NCI-H526 (cell line): ENCODE measurements at places on chromosomes 3 and 15.
A peak's percentile ranks its signal among the peaks of the same experiment; 100 is the strongest.

DNA sequence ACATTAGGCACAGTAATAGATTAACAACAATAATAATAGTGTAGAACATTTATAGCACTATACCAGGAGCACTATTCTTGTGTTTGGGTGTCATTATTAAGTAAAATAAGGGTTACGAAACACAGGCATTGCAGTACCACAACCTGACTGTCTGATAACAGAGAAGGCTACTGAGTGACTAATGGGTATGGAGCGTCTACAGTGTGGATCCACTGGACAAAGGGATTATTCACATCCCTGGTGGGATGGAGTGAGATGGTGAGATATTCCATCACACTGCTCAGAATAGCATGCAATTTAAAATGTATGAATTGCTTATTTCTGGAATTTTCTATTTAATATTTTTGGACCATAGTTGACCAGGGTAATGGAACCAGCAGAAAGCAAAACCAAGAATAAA, 18.2 kb downstream of the MINDY4B start:
- DNase-seq, result no peak

- no peak for DNase-seq
These were observed 1266.3 kb downstream of the SI start for GRCh38 chr3:163812006-163812405.

DNA sequence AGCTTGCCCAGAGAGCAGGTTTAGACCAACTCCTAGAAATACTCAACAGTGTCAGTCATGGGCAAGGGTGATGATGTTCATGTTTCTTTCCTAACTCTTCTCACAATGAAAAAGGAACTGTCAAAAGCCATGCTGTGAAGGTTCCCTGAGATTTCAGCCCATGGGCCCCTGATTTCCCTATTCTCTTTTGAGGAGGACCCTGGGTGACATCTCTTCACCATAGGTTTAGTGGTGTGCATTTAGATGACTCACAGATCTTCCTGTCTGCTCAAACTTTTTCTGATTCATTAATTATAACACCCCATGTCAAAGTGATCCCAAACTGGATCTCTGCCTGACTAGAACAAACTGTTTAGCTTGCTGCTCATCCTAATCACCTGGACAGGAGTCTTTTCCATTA, 108.0 kb downstream of the BBX start:
- no peak for DNase-seq

GRCh38 chr3:156133076-156133475, 12.7 kb downstream of the KCNAB1 start:
- DNase-seq, result no peak

- no peak for DNase-seq
These were observed 197.7 kb downstream of the LSAMP start for GRCh38 chr3:116247605-116248004.

- no peak for DNase-seq
These were observed 3.9 kb downstream of the AEN start for GRCh38 chr15:88624971-88625490.

GRCh38 chr3:178005961-178006360, 530.3 kb upstream of the KCNMB2 start:
- no peak for DNase-seq

DNA sequence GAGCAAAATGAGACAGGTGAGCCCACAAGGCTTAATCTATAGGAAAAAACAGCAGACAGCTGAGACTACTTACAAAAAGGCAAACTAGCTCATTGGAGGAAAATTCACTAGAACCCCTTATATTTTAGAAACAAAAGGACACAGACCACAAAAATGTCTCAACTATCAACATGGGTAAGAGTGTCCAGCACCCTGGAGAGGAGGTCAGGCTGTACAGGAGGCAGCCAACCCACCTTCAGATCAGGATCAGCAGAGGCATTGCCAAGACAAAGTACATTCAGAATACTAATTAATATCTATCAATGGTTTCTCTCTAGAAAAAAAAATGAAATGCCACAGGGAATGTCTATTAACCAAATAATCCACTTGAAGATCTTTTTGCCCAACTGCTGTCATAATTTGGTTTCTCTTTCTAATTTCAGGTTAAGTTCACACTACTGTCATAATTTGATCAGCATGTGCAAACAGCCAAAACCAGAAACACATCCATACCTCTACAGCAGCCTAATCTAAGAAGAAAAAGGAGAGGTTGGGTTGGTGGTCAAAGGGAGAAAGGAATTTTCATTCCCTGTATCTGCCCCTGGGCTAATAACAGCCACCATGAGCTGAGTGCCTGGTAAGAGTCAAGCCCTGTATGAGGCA, 26.0 kb upstream of the THBS1 start:
- no peak for DNase-seq

DNA sequence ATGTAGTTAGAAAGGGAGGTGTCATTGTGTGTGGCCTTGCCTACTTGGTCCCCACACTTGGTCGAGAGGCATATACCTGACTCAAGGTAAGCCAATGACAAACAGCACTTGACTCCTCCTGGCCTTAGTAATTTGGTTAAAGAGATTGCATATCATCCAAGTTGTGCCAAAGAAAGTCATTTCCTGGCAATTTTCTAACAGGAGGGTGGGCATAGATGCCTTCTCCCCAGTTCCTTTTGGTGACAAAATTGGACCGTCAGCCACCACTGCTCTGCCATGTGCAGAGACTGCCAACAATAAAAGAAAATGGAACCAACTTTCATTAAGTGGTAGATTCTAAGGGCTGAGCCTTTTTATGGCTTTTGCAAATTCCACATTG, 7.9 kb upstream of the LEKR1 start:
- DNase-seq, result no peak

DNA sequence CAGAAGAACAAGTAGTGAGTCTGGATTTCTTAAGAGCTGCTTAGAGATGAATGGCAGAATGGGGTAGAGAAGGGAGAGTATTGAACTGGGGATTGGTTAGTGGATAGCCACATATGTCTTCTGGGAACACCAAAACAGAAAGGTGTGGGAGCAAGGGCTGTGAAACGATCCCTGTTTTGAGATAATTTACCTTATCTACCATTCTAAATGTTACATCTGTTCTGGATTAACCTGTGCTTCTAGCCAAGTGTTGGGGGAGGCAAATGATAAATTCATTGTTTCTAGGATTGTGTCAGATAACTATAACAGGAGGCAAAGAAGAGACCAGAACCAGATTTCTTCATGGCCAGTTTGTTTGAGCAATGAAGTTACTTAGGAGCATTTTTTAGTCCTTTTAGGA, 8.4 kb downstream of the NR1D2 start:
- no peak for DNase-seq

- DNase-seq, result peak; percentile 32
These were observed 725 bp downstream of the CHL1 start for GRCh38 chr3:197149-197827.

- peak; percentile 45 for DNase-seq
These were observed 162.0 kb downstream of the KLF13 start for GRCh38 chr15:31488437-31489204.

DNA sequence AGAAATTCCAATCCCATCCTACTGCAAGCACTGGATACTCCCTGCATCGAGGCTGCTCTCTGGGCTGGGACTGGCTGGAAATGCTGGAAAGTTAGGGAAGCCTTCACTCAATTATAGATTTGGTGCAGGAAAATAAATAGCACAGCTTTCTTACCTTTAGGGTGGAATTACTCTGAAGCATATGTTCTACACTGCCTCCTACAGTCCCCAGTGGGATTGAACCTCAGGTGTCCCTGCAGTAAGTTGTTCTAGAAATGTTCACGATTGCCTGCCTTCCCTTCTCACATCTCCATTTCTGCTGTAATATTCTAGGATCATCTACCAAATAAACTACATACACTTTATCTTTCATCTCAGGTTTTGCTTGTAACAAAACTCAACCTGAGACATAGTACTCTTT, 536.7 kb upstream of the LMCD1 start:
- peak; percentile 19 for DNase-seq

DNA sequence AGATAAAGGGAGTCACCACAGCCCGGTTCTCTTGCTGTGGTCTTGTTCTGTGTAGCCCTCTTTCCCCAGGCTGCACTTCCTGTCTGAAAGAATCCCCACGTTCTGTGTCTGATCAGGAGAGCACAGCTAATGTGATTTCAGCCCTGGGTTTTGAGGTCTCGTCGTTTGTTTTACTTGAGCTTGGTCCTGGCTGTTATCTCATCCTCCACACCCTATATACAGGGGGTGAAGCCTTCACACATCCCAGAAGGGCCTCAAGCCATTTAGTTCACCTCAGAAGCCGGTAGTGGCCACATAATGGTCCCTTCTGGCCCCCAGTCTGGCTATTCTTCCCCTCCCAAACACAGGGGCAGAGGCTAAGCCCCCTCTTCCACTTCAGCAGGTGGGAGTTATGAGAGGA, 115.6 kb downstream of the PDE8A start:
- DNase-seq, result no peak

DNA sequence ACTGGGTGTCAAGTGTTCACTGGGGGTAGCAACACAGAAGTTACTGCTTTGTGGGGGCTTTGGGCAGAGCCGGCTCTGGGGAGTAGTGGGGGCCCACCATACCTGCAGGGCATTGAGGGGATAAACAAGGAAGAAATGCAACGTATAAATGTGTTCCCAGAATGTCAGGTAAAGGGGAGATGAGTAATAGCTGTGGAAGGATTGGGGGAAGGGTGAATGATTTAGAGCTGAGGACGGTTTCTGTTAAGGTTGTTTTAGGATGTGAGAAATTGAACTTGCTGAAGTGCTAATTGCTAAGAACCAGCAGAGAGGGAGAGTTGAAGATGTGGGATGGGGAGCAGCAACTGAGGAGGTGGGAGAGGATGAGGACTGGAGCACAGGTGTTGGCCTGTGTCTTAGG, 10.7 kb downstream of the SCG5 start:
- DNase-seq, result no peak

GRCh38 chr15:57403017-57403416, 26.7 kb downstream of the CGNL1 start:
- DNase-seq, result no peak

DNA sequence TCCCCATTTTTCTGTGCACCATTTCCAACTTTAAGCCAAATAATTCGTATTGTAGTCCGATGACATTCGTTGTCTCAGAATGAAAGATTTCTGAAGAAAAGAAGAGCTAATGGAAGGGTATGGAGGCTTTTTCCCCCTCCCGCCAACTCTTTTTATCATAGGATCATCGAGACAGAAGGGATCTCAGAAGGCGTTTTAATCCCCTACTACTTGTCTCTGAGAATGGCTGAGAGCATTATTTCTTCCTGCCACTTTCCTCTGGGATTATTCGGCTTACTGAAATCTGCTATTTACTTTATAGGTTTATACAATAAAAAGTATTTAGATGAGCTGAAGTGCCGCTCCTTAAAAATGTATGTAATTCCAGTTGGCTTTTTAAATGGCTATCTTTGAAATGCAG, 789.8 kb downstream of the EDEM1 start:
- no peak for DNase-seq

DNA sequence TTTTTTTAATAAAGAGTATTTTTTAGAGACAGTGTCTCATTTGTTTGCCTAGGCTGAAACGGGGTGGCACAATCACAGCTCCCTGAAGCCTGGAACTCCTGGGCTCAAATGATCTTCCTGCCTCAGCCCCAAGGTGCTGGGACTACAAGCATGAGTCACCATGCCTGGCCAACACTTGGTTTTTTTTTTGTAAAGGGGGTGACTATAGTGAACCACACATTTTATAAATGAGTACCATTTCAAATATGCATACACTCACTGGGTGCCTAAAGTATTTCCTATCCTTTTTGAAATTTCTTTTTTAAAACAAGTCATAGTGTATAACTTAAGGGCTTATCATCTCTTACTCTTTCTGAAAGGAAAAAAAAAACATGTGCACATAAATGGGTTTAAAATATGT, 325.2 kb upstream of the MEIS2 start:
- DNase-seq, result no peak

- DNase-seq, result no peak
These were observed 84.8 kb upstream of the FOXB1 start for GRCh38 chr15:59918994-59919951.

DNA sequence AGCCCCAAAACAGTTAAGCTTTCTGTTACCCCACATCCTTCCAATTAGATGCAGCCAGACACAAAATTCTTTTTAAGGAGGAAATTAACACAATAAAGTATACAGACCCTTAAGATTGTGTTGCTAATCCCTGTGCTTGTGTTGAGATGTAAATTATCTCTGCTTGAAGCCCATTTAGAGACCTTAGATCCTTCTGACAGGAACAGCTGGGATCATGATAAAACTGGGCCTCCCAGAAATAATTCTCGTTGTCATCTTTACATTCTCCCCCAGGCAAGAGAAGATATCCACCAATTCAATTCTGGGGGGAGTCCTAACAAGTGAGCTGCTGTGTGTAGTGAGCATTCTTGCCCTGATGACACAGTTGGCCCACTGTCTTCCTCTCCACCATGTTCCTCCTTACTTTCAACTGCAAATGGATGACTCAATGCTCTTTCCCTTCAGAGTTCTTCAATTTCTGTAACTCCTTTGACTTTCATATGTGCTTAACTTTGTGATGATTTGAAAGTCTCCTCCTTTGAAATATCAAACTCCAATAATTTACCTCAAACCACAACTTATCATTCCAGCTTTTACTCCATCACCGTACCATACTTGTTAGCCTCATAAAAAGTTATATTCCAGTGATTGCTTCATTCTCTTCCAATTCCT, 186.6 kb downstream of the RAP2B start:
- no peak for DNase-seq

- no peak for DNase-seq
These were observed 41.1 kb downstream of the NGRN start for GRCh38 chr15:90306560-90306959.

DNA sequence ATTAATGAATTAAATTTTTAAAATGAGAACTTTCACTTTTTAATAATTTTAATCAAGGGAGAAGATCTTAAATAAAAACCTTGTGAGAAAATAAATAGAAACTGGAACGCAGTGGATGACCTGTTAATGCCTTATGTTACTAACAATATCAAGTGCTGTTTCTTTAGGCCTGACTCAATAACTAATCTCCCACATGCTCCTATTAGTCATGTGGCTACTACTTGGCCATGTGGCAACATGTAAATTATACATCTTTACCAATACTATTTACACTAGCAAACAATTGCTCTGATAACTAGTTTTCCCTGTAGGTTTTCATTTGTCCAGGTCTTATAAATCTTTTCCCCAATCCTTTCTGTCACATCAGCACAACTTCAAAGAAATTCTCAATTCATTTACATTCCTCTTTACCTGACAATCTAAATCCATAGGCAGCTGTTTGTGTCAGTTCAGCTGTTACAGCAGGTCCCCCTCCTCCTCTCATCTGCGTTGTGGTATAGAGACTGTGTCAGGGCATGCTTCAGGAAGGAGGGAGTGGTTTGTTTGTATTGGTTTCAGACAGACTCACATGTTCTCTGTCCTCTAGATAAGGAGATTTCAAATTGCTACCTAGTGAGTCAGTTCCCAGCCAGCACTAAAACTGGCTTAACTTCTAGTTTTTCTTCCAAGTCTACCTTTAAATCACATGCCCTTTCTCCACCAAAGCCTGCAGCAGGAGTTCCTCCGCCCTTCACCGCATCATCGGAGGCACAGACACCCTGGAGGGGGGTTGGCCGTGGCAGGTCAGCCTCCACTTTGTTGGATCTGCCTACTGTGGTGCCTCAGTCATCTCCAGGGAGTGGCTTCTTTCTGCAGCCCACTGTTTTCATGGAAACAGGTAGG, 11.3 kb upstream of the C3orf52 start:
- DNase-seq, result peak; percentile 53

GRCh38 chr3:115272036-115272824, 125.1 kb upstream of the ZBTB20 start:
- no peak for DNase-seq

- DNase-seq, result no peak
These were observed 12.1 kb upstream of the CSRNP1 start for GRCh38 chr3:39165518-39165917.

GRCh38 chr3:126850370-126851085, 132.4 kb upstream of the PLXNA1 start:
- DNase-seq, result no peak
